NCI-H2171 (cell line): ENCODE measurements at places on chromosomes 11 and 22.

DNA sequence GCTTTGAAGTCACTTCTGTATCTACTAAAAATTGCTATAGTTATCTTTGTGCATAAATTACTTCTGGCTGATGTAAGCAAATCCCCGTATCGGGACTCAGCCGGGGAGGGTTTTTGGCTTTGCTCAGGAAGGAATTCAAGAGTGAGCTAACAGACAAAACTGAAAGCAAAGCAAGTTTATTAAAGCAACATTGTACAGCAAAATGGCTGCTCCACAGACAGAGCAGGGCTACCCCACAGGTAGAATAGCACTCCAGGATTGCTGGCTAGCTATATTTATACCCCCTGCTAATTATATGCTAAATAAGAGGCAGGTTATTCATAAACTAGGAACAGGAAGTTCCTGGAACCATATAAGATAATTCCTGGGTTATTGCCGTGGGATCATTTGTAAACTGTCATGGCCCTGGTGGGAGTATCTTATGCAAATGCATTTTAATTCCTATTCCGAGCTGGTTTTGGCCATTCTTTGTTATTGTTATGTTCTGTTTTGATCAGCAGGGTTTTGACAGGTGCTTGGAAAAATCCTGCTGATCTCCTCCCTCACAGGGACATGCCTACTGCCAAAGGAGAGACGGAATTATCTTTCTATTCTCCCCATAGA is 15.2 kb downstream of the MIF start:
- no peak for DNase-seq

GRCh38 chr11:125958872-125959400 is 13.1 kb downstream of the VSIG10L2 start:
- no peak for DNase-seq

- no peak for DNase-seq
These were observed 716.7 kb downstream of the NTM start for GRCh38 chr11:132087148-132087547.

GRCh38 chr11:68891351-68891948 is 12.2 kb downstream of the MRPL21 start:
- no peak for DNase-seq

DNA sequence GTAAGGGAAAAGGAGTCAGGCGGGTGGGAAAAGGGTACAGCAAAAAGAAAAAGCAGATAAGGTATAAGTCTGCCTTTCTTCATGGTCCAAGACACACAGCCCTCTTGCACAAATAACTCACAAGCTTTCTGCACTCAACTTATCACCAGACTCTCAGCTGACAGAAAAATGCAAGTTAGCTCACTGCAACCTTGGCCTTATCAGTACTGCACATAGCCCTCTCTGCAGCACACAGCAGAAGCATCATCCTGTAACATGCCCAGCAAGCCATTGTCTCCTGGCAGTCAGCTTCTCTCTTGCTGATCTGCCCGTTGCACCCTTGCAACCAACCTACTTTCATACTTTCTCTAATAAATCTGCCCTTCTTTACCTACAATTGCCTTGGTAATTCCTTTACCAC is 5.8 kb downstream of the ZBTB44 start:
- no peak for DNase-seq

DNA sequence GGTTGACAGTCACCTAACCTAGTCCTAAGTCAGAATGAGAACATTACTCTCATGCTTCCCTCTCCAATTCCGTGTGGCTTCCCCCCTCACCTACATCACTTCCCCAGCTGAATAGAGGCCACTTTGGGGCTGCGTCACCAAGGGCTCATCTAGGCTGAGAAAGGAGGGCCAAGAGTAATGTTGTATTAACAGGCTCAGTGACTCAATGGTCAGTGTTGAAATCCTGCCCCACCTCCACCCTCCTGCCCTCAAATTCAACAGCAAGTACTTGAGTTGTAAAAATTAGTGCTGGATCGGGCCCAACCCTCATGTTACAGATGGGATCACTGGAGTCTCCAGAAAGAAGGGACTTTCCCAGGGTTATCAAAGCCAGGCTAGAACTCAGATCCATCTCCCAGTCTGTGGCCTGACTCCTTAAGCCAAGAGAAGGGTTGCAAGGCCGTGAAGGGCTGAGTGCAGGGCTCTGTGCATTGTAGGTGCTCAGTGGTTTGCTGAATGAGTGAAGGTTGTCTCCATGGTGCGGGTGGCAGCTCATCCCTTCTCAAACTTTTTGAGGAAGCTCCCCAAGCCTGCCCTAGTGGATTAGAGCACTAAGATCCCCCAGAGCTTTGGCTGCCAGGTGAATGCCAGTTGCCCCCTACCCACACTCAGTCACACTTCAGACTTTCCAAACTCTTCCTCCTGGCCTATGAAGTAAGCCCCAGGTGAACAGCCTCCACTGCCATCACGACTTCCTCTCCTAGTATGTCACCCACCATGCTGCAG is 3.2 kb downstream of the DGAT2 start:
- DNase-seq: no peak

DNA sequence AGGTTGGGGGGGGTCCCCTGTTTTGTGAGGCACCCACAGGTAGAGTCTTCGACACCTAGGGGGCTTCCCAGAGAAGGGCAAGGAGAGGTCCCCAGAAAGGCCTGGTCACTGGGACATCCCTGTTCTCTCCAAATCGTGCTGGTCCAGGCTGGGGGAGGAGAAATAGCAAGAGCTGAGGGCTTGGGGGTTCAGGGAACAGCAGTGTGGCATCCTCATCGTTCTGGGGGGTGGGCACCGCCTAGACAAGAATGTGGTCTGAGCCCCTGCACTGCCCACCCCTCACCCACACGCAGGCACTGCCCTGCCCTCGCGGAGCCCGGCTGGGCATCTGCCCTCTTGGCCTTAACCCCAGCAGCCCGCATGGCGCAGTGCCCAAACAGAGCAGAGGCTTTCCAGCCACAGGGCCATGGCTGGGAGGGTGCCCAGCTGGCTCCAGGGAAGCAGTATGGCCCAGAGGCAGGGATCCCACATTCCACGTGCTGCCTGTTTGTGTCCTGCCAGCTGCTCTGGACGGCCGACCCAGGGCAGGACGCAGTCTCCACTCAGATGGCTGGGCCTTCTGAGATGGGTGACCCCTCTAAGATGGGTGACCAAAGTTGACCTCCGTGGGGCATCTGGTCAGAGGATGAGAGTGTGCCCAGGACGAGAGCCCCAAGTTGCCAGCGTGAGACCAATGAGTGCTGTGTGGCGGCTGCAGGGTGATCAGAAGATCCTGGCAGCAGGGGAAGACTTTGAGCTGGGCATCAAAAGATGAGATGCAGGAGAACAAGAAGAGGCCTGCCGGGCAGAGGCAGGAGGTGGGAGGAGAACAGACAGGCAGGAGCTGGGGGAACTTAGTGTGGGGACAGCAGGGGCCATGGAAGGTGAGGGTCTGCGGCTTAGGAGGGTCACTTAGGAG is 14.4 kb downstream of the SCARF2 start:
- DNase-seq: no peak
